ENCODE measurements at places on chromosomes 7 and 10. TPM values are rescaled to one million over a fixed set of nuclear protein-coding genes. Genes with fewer than 3 reads are reported as not detected.

The GNAT3 gene
- total RNA-seq = not detected

The PPP2R2D gene
- total RNA-seq = 44.4 TPM

The CLRN3 gene
- total RNA-seq = not detected

The FXYD4 gene
- total RNA-seq = not detected

The EPO gene
- total RNA-seq = not detected

The RPA3 gene
- 44.2 TPM for total RNA-seq

The PIP gene
- not detected for total RNA-seq

Measured in fibroblast of the aortic adventitia (primary cell).